Suppressor macrophage (primary cell): ENCODE measurements at places on chromosomes 6 and 20.

DNA sequence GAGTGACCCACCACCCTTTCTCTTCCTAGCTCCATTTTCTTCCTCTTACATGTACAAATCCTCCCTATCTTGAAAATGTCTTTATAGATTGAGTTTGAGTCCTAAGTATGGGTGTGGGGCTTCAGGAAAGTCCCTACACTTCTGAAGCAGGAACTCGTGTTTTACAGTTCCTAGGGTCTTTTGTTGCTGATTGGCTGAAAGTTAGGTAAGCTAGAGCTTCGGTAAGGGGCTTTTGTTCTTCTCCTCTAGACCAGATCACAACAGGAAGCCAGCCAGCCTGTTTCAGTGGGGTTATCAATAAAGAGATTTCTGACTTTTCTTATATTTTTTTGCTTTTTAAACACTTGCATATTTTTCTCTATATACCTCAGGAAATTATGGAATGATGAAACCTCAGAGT lies 51.3 kb downstream of the CNR1 start:
- DNase-seq: no peak

DNA sequence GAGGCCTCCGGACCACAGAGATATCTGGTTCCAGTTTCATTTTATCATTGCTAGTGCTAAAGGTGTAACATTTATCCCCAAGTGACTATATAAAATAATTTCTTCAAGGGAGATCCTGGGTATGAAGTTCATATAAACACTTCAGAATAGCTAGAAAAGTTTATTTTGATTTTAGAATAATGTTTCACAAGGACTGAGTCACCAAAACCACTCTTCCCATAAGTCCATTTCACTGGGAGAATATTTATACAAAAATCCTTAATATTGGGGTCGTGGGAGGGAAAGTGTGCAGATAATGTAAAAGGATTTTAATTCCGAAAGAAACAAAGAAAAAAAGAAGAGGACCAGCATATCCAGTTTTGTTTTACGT lies 128.1 kb downstream of the ISM1 start:
- no peak for DNase-seq

DNA sequence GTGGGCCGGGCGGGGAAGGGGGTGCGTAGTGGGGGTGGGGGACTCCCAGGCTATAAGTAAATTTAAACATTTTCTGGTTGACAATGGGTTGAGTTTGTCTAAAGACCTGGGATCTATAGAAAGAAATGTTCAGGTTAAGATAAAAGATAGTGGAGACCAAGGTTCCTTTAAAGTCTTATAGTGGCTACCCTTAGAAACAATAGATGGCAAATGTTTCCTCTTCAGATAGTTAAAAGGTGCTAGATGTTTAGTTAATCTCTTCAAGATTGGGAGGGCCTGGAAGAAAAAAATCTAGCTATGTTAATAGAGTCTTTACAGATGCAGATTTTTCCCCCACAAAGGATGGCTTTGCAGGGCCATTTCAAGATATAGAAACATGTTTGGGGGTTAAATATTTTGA lies 446.4 kb upstream of the FKBP1C start:
- no peak for DNase-seq

DNA sequence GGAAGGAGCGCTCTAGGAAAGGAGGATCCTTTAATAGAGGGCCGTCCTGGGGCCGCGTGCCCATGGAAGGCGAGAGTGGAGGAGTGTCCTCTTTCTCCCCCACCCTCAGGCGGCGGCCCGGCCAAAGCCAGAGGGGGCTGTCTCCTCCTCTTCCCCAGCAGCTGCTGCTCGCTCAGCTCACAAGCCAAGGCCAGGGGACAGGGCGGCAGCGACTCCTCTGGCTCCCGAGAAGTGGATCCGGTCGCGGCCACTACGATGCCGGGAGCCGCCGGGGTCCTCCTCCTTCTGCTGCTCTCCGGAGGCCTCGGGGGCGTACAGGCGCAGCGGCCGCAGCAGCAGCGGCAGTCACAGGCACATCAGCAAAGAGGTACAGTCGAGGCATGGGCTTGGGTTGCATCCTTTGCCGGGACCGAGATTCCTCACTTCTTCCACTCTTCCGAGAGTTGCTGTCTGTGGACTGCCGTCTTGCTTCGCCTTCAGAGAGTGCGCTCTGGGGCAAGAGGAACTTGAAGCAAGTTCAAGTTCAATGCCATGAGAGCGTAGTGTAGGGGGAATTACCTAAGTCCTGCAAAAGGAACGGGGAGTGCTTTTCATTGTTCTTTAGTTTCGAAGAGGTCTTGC lies at the start of gene LAMA2:
LAMA2 (plus strand) TSS at position 148 of the 621 bp plus-strand sequence; CDS start at position 256, 108 bp downstream.
- DNase-seq: no peak

DNA sequence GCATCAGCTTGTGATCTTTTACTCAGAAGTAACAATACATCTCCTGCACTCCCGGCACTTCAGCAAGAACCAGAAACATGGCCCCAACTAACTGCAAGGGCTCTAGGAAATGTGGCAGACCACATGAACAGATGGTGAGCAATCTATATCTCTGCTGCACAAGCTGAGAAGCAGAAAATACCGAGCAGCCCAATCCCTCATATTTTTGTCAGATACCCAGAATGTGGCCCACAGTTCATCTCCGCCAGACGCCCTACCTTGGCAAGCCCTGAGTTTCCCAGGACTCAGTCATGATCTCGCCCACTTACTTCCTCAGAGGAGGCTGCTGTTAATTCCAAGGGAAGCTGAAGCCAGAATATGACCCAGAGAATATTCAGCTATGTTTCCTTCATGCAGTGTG lies 63.1 kb upstream of the PHACTR1 start:
- DNase-seq: peak; percentile 18

DNA sequence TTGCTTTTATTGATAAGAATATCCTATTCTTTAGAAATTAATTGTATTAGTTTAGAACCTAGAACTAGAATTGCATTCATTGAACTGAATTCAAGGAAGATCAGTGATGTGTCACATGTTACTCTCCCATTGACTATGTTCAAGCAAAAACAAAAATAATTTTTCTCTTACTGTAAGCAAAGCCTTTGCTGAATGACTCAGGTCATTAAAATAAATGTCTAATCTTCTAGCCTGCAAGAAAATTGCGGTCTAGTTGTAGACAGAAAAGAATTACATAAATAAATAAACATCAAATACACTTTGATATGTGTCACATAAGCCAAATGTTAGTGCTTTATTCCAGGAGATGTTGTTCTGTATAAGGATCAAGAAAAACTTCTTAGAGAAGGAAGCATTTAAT lies 387.9 kb downstream of the ADGRB3 start:
- no peak for DNase-seq

DNA sequence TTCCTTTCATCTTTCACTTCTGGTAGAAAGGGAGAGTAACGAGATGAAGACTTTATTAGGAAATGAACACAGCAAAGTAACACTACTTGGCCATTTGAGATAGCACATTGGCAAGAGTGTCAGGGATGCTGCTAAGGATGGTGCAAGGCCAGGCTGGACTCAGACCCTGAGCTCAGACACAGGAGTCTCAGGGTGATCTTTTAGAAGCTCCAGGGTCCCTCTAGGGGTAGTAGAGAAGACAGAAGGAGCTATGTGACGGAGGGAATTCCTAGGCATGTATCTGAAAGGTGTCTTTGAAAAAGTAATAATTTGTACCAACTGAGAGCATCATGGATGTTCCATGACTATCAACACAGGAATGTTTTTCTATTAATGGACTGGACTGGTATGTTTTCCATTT lies 436.5 kb downstream of the DHX35 start:
- no peak for DNase-seq

DNA sequence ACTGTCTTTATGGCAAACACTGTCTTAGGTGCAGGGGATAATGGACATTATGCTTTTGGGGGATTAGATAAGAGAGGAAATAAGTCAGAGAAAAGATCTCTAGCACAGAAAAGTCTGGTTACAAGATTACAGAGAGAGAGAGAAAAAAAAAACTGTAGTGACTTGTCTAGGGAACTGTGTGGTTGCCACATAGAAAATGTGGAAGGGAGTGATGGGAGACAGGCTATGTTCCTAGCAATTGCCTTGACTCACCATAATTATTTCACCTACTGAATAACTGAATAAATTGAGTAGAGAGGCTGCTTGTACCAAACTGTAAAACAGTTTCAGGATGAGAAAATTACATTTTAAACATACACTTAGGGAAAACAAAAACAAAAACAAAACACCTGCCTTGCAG lies 229.7 kb downstream of the LAMA2 start:
- no peak for DNase-seq

DNA sequence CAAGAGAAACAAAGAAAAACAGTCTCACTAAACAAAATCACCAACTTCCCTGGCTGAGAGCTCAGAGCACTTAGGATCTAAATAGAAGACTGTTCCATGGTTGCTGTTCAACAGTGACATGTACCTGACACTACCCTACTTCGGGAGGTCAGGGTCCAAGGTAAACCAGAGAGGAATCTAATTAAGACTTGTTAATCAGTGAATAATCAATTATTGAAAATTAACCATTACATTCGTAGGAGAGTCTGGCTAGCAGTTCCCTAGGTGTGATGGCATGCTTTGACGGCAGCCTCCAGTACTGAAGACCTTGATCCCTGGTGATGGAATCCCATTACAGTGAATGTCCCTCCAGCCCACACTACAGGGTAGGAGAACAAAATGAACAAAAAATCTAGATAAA lies 154.0 kb upstream of the AFDN start:
- no peak for DNase-seq

DNA sequence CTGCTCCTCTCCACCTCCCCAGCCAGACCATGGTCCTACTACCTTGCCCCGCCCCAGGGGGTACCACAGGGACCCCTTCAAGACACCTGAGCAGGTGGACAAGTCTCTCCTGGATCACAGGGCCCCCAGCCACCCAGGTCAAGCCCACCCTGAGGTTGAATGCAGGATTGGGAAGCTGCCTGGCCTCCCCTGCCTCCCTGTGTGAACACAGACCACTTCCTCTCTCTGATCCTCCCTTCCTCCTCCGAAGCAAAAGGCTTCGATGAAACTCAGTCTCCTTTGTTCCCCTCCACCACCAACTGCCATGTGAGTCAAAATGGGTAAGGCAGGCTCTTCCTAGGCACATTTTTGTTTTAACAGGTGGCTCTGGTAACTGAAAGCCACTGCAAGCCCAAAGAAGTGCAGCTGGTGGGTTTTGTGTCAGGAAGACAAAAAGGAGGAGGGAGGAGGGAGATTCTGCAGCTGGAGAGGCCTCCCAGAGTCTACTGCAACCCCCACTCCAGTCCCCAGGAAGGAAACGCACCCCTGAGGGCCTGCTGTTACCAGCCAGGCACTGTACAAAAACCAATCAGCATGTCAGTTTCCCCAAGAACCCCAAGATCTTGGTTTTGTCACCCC lies 5.4 kb downstream of the ADA start:
- DNase-seq: peak; percentile 57

DNA sequence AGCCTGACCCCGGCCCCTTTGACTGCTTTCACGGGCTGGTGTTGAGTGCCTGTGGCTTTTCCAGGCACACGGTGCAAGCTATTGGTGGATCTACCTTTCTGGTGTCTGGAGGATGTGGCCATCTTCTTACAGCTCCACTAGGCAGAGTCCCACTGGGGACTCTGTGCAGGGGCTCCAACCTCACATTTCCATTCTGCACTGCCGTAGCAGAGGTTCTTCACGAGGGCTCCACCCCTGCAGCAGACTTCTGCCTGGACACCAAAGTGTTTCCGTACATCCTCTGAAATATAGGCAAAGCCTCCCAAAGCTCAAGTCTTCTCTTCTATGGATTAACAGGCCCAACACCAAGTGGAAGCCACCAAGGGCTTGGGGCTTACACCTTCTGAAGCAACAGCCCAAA lies 691.5 kb upstream of the POU3F2 start:
- DNase-seq: no peak

GRCh38 chr20:5979801-5980200 lies 29.3 kb downstream of the MCM8 start:
- no peak for DNase-seq

GRCh38 chr6:140773276-140773675 lies 1359.4 kb upstream of the GJE1 start:
- DNase-seq: no peak

- no peak for DNase-seq
Observed at GRCh38 chr20:2386516-2387179, 5.9 kb downstream of the TGM6 start.

GRCh38 chr6:165930668-165931214 lies 236.9 kb downstream of the TBXT start:
- DNase-seq: no peak

- DNase-seq: no peak
Observed at GRCh38 chr6:14862845-14863244, 383.0 kb upstream of the JARID2 start.

DNA sequence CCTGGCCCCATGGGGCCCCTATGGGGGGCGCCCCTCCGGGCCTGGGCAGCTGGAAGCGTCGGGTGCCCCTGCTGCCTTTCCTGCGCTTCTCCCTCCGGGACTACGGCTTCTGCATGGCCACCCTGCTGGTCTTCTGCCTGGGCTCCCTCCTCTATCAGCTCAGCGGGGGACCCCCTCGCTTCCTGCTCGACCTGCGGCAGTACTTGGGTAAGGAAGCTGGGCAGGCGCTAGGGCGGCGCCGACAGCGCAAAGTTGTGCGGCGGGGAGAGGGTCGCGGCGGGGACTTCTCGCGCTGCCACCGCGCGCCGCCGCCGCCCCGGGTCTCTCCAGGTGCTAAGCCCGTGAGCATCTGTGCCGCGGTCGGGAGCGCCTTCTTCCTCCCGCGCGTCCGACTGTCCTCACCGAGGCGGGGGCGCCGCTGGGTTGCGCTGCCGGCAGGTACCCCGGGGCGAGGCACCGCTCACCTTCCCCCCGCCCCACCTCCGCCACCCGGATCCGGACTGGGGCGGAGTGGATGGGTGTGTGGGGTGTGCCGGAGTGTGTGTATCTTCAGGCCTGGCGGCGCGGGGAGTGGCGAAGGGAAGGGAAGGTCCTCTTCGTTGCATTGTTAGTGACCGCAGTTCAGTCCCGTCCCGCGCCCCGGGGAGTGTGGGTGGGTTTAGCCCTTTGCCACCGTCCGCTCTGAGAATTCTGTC lies 788 bp downstream of the UST start:
- peak; percentile 30 for DNase-seq

- DNase-seq: no peak
Observed at GRCh38 chr6:135624402-135625295, 127.1 kb upstream of the AHI1 start.

GRCh38 chr6:129992881-129993280 lies 25.5 kb upstream of the L3MBTL3 start:
- DNase-seq: no peak

DNA sequence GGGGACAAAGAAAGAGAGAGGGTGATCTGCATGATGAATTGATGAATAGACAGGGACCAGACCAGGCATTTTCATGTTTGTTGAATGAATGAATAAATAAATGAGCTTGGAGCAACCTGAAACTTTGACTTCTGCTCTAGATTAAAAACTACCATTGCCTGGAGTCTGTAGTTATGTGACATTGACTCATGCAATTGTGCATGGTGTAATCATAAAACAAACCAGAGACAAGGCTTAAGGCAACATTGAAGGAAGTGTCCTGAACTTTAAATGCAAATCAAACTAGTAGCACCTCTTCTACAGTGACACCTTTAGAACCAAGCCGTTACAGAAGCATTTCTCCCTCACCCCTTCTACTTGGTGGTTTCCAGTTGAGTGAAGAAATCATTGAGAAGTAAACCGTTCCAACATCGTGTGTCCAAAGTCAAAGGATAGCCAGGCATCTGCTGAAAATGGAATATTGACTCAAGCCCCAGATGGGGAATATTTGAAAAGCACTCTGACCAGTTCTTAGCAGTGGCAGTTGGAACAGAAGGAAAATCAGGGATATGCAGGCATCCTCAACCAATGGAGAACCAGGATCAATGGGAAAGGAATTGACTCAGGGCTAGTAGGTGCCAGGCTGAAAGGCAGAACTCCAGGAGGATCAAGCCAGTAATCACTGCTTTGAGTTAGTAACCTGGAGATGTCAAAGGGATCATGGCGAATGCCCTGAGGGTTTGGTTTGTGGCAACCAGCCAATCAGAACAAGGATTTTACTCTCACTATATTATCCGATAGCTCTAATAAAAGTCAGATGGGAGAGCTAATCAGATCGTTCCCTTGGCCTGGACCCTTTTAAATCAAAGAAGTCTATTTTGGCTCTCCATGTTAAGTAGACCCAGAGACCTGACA lies 171.2 kb upstream of the TSHZ2 start:
- DNase-seq: no peak
